Stimulated activated CD8-positive, alpha-beta memory T cell treated with anti-CD3 and anti-CD28 coated beads, Interleukin-4, amount 100 ng/mL, for 4 hours (primary cell): ENCODE measurements at places on chromosomes 12 and 14.
A peak's percentile ranks its signal among the peaks of the same experiment; 100 is the strongest.

GRCh38 chr14:73764406-73765280, 50.5 kb upstream of the PNMA1 start:
- no peak for DNase-seq

- DNase-seq = no peak
Measured at GRCh38 chr14:70789961-70790360, 19.4 kb downstream of the MAP3K9 start.

GRCh38 chr12:29750131-29750927, 33.4 kb downstream of the TMTC1 start:
- DNase-seq = no peak

GRCh38 chr12:9925705-9926393, 6.3 kb downstream of the CLEC2A start:
- no peak for DNase-seq

- DNase-seq = no peak
Measured at GRCh38 chr12:96020314-96021003, 14.9 kb downstream of the LTA4H start.

GRCh38 chr14:105439710-105440553, 20.3 kb downstream of the MTA1 start:
- DNase-seq = no peak

DNA sequence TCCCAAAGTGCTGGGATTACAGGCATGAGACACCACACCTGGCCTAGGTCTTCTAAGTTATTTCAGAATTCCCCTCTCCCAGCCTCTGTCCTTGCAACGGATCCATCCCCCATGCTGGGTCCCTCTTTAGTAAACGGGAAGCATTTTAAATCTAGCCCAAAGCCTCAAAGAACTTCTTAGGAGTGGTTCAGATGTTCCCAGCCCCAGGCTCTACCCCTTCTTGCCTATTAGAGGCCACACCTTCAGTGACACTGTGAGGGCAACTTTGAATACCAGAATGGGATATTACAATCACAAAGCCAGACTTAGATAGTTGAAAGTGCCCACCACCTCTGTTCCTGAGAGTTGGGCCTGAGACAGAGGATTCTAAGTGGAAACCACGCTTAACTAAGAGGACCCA, 18.1 kb upstream of the SPPL3 start:
- DNase-seq = no peak

- DNase-seq = no peak
Measured at GRCh38 chr14:69643430-69644200, 32.2 kb downstream of the SUSD6 start.

DNA sequence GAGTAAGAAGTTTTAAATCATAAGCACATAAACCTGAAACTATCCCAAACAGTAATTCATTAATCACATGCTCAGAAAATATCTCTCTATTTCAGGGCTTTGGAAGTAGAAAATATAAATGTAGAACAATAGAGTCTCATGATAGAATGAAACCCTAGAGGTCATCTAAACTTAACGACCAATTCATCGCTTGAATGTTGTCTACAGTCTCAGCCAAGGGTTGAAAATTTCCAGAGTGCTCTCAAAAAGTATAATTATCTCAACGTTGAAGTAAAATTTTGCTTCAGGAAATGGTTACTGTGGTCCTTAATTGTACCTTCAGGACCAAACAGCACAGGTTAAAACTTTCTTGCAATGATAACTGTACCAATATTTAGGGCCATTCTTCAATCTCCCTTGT, 1053.6 kb upstream of the SEL1L start:
- no peak for DNase-seq

DNA sequence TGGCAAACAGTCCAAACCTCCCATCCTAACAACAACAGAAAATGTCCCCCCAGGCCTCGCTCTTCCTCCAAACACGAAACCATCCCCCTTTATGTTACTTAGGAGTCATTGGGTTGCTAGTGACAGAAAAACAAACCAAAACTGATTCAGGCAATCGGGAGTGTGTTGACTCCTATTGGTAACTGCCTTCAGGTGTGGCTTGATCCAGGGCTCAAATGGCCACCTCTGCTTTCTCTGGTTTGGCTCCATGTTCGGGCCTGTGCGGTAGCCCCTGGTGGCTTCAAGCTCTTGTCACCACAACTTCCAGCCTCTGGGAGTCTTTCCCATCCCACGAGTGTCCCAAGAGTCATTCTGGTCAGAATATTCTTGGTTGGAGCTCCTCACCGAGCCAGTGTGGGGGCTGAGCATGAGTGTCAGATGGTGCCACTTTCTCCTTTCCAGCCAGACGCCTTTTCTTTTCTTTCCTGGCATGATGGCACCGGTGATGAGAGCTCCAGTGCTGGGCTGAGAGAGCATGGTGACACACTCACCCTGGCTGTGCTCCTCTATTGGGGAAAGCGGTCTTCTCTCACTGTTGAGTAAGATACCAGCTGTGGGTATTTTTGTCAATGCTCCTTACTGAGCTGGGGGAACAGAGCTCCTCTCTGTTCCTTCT, 38.6 kb downstream of the NOC4L start:
- no peak for DNase-seq

GRCh38 chr12:14403711-14404196, 38.3 kb downstream of the ATF7IP start:
- no peak for DNase-seq

- no peak for DNase-seq
Measured at GRCh38 chr12:63922474-63922873, 78.0 kb downstream of the SRGAP1 start.

DNA sequence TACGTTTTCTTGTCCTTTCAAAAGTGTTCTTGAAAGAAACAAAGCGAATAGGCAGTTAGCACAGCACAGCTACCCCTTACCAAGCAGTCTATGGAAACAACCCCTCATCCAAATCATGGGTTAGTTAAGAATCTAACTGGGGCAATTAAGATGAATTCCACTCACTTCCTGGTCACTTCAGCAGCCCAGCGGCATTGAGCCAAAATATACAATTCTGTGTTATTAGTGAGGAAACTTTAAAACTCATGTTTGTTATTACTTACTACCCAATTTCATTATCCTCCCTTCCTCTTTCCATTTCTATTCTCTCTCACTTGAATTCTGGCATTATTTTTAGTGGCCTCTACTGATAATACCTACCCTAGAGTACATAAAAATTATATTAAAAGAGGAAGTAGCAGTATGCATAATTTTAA, 121.4 kb downstream of the PPHLN1 start:
- DNase-seq = no peak

- no peak for DNase-seq
Measured at GRCh38 chr12:113290506-113290905, 44.4 kb downstream of the SLC8B1 start.

DNA sequence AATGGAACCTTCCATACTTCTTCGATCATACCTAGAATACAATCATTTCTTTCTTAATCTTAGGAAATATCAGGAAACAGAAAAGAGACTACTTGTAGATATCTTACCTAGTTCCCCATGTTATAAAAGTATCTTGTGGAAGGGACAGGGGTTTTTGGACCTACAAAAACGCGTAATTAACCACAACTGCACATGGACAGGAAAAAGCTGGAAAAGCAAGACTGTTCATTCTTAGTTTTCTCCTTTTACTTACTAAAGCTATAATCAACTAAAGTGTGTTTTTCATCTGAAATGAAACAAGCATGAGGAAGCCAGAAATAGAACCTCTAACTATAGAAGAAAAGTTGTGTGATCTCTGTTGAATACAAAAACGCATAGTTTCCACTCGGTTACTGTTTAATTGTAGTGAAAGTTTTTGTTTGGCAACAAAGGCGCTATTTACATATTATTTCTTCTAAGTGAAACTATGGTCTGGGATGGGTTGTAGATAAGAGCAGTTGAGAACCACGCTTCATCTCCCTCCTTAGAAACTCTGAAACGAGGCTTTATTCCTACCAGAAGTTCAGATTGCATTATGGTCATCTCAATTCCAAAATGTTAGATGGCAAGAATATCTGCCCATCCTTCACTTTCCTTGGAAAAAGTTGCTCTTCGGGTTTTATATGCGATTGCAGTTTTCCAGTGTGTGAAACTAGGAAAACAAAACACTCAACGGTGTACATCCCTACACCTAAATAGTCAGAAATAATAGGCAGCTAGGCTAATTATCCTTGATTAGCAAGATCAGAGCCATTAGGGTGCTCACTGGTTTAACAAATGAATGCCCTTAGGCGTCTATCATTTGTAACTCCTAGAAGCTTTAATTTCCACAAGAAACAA, 1.1 kb downstream of the BCAT1 start:
- no peak for DNase-seq

- DNase-seq = no peak
Measured at GRCh38 chr12:11725686-11726085, 76.2 kb downstream of the ETV6 start.

DNA sequence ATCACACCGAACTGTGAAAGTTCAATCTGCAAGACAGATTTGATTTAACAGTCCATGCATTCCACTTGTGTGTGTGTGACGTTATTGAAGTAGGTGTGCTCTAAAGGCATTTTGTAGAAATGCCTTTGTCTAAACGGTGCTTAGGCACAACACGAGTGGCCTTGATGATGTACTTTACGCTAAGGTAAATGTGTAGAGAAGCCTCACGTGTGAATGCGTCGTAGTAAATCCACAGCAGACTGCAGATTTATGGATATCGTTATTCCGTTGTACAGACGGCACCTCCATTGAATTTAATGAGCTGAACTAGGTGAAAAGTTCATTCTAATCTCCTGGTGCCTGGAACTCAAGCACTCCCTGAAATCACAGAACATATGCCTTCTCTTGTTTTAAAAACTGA, 202.8 kb upstream of the STXBP6 start:
- DNase-seq = no peak

- DNase-seq = no peak
Measured at GRCh38 chr12:108043286-108043685, 85.8 kb upstream of the WSCD2 start.

DNA sequence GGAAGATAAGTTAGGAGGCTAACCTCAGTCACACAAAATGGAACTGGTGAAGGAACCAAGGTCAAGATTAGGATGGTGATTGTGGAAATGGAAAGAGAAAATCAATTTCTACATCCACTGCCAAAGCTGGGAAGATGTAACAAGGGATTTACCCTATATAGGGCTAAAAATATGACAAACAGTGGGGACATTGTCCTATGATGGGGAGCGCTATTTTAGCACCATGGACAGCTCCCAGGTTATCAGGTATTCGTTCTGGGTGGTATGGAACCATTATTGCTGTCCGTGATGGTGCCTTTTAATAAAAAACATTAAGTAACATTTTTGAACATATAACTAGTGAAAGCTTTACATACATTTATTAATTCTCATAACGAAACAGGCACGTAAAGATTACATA, 124.0 kb downstream of the NDUFA12 start:
- no peak for DNase-seq

- no peak for DNase-seq
Measured at GRCh38 chr12:129025055-129025454, 171.8 kb downstream of the GLT1D1 start.

- no peak for DNase-seq
Measured at GRCh38 chr12:115508990-115509389, 768.5 kb downstream of the MED13L start.

DNA sequence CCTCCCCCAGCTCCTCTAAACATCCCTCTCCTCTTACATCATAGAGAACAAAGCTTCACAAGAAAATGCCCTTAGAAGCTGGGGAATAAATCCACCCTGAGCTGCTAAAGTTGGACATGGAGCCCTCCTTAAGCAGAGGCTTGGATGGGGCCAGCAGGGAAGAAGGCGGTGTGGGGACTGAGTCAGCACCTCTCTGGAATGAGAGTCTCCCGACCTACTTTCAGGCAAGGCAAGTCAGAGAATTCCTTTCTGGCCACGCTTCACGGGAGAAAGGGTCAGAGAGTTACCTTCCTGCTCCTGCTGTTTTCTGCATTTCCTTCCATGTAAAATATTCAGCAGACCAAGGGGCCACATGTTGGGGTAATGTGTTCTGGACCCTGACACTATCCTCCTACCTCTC, 113.3 kb upstream of the PRB2 start:
- no peak for DNase-seq

DNA sequence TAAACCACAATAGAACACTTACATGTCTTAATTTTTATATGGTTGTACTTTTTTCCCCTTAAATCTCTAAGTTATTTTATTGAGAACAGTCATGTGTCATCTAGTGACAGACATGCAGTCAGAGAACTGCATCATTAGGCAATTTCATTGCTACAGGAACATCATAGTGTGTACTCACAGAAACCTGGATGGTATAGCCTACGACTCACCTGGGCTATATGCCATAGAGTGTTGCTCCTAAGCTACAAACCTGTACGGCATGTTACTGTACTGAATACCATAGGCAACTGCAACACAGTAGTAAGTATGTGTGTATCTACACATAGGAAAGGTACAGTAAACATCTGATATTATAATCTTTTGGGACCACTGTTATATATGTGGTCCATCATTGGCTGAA, 557.6 kb downstream of the PRKD1 start:
- DNase-seq = no peak

DNA sequence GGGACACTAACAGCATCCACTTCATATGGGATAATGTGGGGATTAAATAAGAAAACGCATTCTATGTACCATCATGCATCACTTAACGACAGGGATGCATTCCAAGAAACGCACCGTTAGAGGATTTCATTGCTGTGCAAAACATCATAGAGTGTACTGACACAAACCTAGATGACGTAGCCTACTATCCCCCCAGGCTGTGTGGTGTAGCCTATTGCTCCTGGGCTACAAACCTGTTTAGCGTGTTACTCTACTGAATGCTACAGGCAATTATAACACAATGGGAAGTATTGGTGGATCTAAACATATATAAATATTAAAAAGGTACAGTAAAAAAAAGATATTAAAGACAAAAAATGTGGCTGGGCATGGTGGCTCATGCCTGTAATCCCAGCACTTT, 230.6 kb downstream of the KSR2 start:
- no peak for DNase-seq

GRCh38 chr14:58788655-58789503, 151.1 kb downstream of the DACT1 start:
- no peak for DNase-seq

GRCh38 chr12:116885491-116885890, 4.2 kb upstream of the HRK start:
- DNase-seq = no peak

DNA sequence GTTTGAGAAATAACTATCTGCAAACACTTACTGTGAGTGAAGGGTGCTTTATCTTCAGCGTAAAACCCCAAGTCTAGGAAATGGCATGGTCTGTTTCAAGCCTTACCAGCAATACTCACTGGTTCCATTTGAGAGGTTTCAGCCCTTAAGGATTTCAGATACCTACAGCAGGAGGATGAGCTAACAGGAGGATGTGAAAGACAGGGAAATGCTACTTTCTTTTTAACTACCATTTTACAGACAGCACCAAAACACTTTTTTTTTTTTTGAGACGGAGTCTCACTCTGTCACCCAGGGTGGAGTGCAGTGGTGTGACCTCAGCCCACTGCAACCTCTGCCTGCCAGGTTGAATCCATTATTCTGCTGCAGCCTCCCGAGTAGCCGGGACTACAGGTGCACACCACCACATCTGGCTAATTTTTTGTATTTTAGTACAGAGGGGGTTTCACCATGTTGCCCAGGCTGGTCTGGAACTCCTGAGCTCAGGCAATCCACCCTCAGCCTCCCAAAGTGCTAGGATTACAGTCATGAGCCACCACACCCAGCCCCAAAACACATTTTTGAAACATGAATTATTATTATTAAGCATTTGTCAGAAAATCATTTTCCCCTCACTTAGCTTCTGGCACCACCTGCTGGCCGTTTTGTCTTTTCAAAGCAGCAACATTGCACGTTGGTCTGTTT, 4.6 kb downstream of the MTRFR start:
- peak; percentile 64 for DNase-seq
